Esophagus mucosa (tissue), 1 donor: ENCODE measurements at places on chromosomes 4 and X.

GRCh38 chrX:135477576-135477975, 42.9 kb upstream of the INTS6L start:
- peak; percentile 62 for ATAC-seq

DNA sequence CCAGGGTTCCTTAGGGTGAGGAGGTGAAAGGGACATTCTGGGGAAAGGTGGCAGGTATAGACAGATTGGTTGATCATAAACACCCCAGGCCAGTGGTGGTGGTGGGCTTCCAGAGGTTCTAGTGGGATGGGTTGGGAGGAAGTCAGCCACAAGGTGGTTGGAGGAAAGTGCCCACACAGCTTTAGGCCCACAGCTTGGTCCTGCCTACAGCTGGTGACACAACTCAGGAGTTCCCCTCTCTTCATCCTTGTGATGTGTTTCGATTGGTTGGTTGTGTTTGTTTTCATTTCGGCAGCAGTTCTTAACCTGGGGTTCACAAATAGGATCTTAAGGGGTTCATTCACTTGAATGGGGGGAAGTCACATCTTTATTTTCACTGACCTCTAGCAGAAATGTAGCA, 157.0 kb downstream of the TMEM164 start:
- no peak for ATAC-seq

DNA sequence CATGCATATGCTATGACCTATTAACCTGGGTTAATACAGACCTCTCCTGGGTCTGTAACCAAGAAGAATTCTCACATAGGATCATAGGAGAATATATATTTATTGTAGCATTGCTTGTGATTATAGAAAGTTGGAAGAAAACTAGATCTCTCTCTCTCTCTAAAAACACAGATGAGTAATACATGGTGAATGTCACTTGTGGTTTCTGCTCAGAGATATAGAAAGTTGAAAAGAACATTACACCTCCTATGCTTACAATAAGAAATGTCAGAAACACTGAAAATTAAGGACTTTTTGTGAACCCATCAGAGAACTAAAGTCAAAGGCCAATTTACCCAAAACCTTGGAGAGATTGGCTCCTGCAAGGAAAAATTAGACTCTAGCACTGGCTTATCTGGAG, 1389.5 kb downstream of the FAM133A start:
- ATAC-seq, result no peak

- ATAC-seq, result no peak
Observed at GRCh38 chrX:149040873-149041535, 464.1 kb downstream of the IDS start.

GRCh38 chrX:148135738-148136137, 154.6 kb downstream of the FMR1NB start:
- ATAC-seq, result peak; percentile 69

DNA sequence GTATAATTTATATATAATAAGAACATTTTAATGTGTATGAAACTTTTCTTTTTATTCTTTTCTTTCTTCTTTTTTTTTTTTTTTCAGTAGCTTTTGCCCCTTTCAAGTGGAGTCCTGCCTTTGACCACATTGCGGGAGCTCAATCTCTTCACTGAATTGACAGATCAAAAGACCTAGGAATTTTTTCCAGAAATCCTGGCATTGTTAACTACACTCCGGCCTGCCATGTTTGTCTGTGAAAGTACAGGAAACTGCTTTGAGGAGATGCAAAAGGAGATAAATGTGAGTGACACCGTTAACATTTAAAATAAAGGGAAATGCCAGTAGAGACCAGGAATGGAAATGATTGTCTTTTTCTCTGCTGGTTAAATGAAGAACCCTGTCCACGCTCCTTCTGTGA, 159.3 kb upstream of the VCX3A start:
- no peak for ATAC-seq

- peak; percentile 99 for ATAC-seq
Observed at GRCh38 chrX:104318330-104319009, 63.7 kb upstream of the ESX1 start.

DNA sequence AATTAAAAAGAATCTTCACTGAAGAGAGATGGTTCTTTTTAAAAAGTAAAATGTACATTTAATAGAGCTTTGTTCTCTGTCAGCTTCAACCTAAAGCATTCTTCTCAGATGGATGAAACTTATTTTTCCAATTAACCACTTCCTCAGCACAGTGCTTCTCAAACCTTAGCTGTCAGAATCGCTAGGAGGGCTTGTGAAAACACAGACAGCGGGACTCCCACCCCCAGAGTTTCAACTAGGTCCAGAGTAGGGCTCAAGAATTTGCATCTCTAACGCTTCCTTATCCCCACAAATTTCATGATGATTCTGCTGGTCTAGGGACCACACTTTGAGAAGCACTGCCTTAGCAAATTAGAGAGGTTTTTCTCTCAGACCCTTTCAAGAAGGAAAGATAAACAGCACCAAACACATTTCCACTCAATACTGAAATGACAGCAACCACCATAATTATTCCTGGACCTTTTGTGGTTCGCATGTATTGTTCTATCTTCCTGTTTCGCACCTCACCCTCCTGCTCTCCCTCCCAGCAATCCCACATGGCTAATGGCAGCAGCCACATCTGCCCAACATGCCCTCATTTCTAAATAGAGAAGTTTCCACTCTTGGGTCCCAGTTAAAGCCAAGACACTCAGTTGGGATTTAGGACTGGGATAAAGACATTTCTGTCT, 73.2 kb downstream of the ZNF827 start:
- ATAC-seq, result no peak

- no peak for ATAC-seq
Observed at GRCh38 chrX:111410590-111411078, 1.4 kb downstream of the DCX start.

GRCh38 chr4:92447255-92447905, 143.6 kb downstream of the GRID2 start:
- no peak for ATAC-seq

GRCh38 chr4:86972997-86973396, 38.2 kb downstream of the AFF1 start:
- peak; percentile 92 for ATAC-seq

DNA sequence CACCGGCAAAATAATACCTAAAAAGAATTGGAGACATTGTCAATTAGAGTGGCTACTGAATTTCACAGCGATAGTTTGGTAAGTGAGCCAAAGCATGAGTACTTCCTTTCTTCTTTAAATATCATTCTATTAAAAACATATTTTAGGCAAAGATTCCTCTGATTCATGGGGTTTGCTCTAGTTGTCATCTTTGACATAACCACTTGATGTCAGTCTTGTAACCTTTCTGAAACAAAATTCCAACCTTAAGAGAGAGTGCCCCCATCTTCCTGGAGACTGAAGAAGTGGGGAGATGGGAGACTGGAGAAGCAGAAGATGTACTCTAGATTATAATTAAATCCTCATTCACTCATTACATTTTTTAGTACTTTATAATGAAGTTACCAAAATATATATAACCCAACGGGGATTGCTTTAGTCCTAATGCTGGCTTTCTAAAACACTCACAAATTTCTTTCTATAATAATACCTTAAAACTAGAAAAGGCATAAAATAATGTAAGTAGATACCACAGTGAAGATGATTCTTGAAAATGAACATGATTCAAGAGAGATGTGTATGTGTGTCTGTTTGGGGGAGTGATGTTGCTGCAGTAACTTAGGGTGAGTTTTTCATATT, 96.4 kb downstream of the EMCN start:
- ATAC-seq, result peak; percentile 31

GRCh38 chrX:17448188-17448587, 73.2 kb downstream of the NHS start:
- ATAC-seq, result no peak

GRCh38 chrX:43423876-43424275, 232.2 kb upstream of the MAOA start:
- peak; percentile 60 for ATAC-seq

- no peak for ATAC-seq
Observed at GRCh38 chr4:60757986-60758680, 442.0 kb upstream of the ADGRL3 start.

DNA sequence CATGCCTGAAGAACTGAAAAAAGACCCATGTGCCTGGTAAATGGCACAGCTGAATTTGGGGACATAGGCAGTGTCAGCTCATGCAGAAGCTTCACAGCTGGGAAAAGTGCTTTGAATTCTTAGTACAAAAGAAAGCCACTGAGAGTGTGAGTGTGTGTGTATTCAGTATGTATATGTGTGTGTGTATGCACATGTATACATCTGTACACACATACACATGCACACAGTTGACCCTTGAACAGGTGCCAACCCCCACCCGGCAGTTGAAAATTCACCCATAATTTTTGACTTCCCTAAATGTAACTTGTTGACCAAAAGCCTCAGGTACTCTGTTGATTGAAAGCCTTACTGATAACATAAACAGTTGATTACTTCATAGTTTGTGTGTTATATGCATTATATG, 49.5 kb upstream of the ENPP6 start:
- no peak for ATAC-seq

- ATAC-seq, result peak; percentile 58
Observed at GRCh38 chr4:92305148-92305877, 1.5 kb downstream of the GRID2 start.

DNA sequence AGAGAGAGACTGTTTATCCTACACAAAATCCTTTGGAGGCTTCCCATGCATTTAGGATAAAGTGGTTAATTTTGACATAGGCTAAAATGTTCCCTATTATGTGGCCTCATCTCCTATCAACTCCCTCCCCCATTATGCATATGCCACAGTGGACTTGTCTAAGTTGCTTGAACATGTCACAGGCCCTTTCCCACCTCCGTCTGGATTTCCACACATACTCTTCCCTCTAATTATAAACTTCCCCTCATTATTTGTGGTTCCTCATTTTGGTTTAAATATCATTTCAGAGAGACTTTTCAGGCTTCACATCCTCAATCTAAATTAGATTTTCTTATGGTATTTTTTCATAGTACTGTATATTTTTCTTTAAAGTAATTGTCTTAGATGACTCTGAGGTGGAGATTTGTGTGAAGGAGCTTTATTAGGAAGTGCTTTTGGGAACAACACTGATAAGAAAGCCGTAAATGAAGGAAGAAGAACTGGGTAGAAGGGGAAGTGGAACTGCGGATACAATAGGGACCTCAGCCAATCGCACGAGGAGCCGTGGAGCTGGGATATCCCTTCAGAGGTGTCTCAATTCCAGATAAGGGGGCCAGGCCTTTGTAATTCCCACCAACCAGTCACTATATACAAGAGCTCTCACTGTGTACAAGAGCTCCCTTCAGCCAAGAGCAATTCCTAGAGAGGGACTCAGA, 7.9 kb downstream of the C4orf17 start:
- ATAC-seq, result no peak

GRCh38 chr4:155582971-155583437, 83.6 kb upstream of the GUCY1A1 start:
- ATAC-seq, result no peak

DNA sequence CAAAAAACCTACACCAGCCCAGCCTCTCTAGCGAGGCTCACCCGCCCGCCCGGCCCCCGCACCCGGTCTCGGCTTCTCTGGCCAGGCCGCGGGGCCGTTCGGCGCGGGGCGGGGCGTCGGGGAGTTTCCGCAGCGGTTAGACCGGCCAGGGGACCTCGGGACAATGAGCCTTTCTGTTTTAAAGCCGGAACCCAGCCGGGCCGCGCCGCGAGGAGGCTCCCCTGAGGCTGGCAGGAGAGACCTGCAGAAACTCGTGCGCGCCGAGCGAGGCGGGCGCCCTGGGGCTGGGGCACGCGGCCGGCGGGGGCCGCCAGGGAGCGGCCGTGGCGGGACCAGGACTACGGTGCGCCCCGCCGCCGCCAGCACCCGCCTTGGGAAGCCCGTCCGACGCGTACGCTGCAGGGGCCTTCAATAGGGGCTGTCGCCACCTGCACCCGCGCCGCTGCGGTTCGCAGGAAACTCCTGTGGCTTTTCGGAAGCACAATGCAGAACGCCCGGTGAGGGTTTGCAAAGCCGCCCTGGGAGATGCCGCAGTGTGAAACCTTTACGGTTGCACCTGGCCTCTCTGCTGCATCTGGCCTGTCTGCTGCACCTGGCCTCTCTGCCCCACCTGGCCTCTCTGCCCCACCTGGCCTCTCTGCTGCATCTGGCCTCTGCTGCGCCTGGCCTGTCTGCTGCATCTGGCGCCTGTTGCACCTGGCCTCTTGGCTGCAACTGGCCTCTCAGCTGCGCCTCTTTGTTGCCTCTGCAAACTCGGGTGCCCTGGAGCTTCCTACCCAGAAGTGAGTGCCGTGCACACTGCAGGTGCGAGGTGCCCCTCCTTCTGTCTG, 63.9 kb downstream of the TRAPPC11 start:
- peak; percentile 85 for ATAC-seq

- no peak for ATAC-seq
Observed at GRCh38 chr4:141180991-141181761, 39.5 kb upstream of the ZNF330 start.

GRCh38 chr4:182495031-182495430, 251.8 kb downstream of the TENM3 start:
- no peak for ATAC-seq
